ENCODE measurements at places on chromosomes 3 and 15.

DNA sequence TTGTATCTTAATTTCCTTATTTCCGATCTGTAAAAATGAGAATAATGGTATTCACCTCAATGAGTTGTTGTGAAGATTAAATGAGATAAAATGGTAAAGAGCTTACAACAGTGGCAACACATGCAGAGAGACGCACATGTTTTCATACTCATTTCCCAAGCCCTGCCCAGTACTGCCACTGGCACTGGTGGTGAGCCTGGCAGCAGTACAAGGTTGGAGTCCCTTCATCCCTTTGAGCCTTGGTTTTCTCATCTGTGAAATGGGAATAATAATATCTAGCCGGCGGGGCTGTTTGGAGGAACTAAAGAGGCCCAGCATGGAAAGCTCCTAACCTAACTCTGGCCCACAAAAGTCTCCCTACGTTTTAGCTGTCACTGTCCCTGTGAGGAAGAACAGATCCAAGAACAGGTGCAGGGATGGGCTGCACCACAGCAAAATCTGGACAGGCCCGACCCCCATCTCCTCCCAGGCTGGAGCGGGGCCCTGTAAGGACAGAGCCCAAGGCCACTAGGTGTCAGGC, 866 bp upstream of the CD276 start:
- no peak for DNase-seq

- DNase-seq: no peak
Measured at GRCh38 chr3:37920156-37920699, 58.5 kb downstream of the CTDSPL start.

- DNase-seq: no peak
Measured at GRCh38 chr3:170178651-170179050, 2.9 kb downstream of the PHC3 start.

- DNase-seq: no peak
Measured at GRCh38 chr15:45224621-45225217, 27.3 kb upstream of the SLC28A2 start.

- no peak for DNase-seq
Measured at GRCh38 chr15:60916032-60916678, 312.9 kb downstream of the RORA start.

GRCh38 chr3:183153210-183153950, 9.2 kb downstream of the LAMP3 start:
- no peak for DNase-seq

DNA sequence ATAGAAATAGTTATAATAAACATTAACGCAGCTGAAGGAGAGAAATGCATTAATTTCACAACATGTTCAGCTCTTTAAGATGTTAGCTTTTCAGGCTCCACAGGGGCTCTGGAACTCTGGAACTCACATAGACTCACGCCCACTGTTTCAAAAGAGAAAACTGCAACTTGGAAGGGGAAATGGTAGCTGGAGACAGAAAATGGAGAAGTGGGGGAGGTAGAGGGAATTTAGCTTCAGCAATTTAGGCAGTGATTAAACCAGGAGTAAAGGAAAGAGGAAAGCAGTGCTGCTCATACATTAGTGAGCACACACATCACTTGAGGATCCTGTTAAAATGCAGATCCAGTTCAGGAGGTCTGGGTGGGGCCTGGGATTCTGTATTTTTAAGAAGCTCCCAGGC, 274.8 kb upstream of the TRIM42 start:
- DNase-seq: no peak

All from NCI-H187 (cell line).